Stimulated activated CD8-positive, alpha-beta memory T cell treated with anti-CD3 and anti-CD28 coated beads, Interleukin-2, amount 100 ng/mL, for 48 hours (primary cell): ENCODE measurements at places on chromosomes 12 and 14.

DNA sequence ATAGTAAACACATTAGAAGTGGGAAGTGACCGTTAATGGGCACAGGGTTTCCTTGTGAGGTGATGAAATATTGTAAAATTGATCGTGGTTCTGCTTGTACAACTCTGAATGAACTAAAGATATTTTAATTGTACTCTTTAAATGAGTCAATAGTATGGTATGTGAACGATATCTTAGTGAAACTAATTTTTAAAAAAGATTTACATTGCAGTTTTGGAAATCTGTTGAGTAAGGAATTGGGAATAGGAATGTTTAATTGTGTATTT, 1.7 kb downstream of the ZNF410 start:
- DNase-seq = no peak

- no peak for DNase-seq
Observed at GRCh38 chr12:590206-590750, 73.0 kb downstream of the NINJ2 start.

DNA sequence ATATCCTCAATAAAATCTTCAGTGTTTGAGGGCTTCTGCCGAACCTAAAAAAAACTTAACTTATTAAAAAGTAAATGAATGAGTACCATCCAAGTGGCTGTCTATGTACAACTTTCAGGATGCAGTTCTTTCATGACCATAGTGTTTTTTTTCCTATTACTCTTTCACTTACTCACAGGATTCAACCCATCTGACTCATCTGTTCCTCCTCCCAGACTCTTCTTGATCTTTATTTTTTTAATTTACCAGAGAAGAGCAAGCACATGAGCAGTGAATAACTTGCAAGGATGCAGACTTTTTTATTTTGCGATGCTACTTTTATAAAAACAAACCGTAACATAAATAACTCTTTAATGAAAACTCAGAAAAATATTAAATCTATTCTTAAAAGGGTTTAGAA, 24.5 kb downstream of the RECQL start:
- DNase-seq = no peak

DNA sequence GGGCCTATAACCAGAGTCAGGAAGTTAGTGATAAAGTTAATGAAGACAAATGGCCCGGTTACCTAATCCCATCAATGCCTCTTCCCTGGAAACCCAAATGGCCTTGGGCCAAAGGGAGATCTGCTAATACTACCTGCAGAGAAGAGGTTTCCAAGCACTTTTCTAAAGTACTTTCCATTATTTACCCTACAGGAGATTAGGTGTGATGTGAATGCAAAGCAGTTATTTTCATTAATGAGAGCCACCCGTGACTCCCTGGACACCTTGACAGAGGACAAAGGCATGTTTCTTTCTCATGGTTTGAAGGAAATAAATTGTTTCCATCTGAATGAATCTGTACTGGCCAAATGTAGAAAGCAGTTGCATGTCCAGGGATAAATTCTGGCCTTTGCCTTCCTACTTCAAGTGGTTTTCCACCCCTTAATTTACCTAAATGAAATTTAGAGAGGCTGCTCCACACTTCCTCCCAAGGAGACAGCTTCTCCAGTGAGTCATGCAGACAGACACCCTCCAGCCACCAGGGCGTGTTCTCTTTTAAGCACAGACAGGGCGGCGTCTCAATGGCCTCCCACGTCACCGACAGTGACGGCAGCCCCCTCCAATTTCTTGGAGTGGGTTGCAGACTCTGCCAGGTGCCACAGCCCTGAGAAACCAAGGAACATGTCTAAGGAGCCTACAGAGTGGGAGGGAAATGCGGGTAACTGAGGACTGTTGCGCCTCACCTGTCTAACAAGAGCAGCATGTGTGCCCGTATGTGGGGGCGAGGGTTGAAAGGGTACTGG, 43.9 kb upstream of the GNPNAT1 start:
- no peak for DNase-seq

GRCh38 chr12:14454098-14454907, 88.8 kb downstream of the ATF7IP start:
- no peak for DNase-seq

DNA sequence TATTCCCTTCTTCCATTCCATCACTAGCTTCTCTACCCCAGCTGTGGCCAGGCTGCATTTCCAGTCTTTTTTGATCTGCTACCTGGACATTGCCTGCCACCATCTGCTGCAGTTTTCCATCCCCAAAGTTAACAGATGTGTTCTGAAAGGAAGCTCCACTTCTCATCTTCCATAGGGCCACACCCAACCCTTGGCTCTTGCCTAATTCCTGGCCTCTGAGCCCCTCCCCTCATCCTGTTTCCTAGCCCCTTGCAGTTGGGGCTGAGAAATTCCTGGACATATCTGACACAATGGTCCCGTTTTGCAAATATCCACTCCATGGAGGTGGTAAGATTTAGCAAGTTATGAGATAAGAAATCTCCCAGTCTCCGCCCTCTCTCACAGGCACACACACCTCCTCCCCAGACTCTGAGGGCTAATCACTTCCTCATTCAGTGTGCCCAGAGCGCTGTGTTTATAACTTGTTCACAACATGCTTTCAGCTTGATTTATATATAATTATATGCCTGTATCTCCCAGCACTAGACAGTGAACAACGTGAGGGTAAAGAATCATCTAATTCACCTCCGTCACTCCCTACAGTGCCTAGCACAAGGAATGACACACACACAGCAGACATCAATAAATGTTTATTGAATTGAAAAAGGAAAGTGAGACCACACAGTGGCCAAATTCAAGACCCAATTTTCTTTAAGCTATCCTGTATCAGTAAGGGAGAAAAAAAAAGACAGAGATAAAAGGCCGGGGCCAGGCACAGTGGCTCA, 13.4 kb downstream of the SMUG1 start:
- DNase-seq = no peak

DNA sequence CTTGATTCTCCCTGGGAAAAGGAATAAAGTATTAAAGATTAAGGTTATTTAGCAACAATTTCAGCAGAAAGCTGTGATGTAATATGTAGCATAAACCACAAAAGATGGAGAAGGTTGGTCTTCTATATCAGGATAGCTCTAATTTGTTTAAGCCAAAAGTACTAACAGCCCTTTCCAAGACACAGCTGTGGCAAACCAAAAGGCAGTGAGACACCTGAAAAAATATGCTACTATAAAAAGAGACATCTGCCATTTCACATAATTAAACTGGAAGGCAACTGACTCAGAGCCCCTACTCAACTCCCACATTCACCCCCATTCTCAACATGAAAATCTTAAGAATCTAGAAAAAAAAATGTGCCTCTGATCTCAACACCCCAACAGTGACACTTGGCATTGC, 390.2 kb upstream of the PRICKLE1 start:
- DNase-seq = no peak

DNA sequence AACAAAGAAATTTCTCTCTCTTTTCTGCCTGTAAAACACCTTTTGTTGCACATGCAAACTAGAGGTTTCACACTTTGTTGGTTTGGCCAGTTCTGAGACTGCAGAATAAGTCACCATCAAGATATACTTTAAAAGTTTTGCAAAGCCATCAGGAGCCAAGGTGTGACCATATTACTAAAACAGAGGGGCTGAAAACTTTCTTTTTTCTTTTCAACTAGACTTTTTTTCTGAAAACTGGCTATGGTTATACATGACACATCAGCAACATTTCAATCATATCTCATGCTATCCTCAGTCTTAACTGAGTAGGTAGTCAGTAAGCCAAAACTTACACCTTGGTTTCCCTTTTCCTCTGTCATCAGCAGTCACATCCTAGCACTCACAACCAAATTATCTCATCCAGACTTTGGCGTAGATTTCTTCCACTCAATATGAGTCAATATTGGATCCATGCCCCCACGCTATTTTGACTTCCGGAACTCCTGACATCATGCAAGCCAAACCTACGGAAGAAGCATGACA, 4.1 kb upstream of the IFNG start:
- DNase-seq = no peak

DNA sequence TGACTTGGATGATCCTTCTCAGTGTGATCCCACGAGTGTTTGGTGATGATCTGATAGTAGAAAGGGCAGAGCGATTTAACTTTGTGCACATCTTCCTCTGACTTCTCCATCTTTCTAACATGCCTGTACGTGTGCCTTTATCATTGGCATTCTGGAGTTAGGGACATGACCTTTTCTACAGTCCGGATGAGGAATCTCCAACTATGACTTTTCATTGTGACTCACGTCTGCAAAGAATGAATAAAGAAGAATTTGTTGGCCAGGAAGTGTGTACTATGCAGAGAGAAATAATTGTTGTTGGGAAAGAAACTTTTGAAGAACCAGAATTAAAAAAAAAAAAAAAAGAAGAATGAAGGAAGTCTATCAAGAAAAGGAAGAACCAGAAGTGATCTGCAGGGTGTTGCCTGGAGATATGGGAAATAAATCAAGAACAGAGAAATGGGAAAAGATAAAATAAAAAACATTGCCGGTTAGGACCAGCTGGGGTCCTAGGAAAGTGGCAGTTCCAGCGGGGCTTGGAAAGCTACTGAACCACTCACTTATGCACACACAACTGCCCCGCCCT, 25.3 kb downstream of the PPFIBP1 start:
- no peak for DNase-seq

DNA sequence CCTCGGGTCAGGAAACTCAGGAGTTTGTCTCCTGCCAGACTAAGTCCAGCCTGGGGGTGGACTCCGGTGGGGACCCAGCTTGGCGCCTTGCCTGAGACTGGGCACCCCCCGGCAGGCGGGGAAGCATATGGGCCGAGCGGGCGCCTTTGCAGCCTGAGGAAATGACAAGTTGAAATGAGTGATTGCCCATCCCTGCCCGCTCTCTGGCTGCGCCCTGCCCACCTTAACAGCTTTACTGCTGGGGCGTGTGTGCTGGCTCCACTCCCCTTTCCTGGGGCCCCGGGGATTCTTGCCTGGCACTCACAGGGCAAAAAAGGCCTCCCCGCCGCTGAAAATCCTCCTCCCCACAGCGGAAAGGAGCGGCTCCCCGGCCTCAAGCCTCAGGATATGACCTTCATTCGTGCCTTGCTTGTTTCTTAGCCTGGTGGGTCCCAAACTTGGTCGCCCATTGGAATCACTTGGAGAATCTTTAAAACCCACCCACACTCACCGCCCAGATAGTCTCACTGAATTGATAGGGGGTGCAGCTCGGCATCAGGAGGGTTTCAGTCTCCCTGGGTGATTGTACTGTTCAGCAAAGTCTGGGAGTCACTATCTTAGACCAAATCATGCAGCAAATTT, 1.5 kb downstream of the RFLNA start:
- no peak for DNase-seq

- no peak for DNase-seq
Observed at GRCh38 chr14:64502887-64503433, 678 bp downstream of the ZBTB25 start.

GRCh38 chr12:81329085-81329484, 251.2 kb downstream of the ACSS3 start:
- DNase-seq = no peak

DNA sequence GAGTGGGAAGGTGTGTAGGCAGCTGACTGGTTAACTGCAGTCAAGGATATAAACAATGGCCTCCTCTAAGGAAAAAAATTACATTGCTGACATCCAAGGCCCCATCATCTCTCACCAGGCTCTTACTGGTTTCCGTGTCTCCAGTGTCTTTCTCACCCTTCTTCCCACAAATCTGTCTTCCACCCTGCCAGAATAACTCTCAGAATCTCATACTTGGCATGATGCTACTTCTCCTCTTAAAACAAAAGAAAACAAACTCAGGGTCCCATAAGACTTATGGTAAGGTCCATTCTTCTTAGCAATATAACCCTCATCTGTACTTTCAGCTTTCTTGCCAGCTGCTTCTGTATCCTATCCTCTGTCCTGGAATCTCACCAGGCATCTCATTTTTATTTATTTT, 68.9 kb downstream of the SUSD6 start:
- no peak for DNase-seq

GRCh38 chr12:19227880-19228210, 98.3 kb downstream of the PLEKHA5 start:
- no peak for DNase-seq

DNA sequence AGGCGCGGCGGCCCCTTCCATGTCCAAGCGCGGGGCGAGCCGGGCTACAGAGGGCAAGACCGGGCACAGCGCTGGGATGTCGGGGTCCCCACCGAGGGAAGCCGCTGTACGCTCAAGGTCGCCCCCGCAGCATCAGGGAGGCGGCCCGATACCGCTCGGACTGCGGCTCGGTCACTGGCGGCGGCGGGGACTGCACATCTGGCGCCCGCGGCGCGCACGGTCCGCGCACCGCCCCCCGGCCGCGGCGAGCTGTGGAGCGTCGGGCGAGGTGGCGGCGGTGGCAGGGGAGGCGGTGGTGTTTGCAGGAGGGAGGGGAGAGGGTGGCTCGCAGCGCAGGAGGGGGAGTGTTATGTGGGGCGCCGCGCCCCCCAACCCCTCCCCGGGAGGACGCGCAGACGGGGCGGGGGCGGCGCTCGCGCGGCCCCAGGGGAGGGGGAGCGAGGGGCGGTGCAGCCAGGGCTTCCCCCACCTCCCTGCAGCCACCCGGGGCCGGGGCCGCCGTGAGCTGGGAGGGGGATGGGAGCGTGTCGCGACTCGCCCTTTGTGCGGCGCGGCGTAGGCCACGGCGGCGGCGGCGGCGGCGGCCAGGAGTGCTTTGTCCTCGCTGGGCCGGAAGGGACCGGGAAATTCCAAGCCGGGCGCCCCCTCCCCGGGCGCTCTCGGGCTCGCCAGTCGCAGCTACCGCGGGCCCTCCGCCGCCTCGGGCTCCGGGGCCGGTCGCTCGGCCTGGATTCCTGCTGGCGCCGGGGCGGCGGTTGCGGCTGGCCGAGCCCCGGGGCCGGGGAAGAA, at the start of gene NUAK1:
Gene NUAK1, minus strand, starts transcription at position 322 of the 789 bp plus-strand sequence. Its CDS starts 301 bp downstream, at position 21.
- DNase-seq = no peak

GRCh38 chr12:117724543-117724942, 244.2 kb downstream of the KSR2 start:
- DNase-seq = no peak

- DNase-seq = peak; percentile 55
Observed at GRCh38 chr12:53231921-53232645, at the start of gene RARG. Gene RARG (minus strand): TSS chr12:53232209. CDS start chr12:53227545, 4,664 bp downstream.

- DNase-seq = no peak
Observed at GRCh38 chr14:39102265-39102968, 618 bp downstream of the SEC23A start.

DNA sequence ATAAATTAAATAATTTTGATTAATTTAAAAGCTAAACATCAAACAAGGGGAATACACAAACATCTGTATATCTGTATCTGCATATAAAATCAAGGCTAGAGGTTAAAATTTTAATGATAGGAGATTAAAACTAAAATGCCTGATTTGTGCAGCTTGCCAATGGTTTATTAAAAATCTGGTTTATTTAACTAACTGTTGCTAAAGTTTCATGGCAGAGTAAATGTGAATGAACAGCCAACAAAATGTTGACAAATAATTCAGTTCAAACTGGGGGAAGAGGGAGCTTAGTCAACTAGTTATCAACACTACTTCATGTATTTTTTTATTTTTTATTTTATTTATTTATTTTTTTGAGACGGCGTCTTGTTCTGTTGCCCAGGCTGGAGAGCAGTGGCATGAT, 43.0 kb downstream of the BTG1 start:
- DNase-seq = no peak
